NCI-H510A (cell line): ENCODE measurements at places on chromosomes 7 and 10.

DNA sequence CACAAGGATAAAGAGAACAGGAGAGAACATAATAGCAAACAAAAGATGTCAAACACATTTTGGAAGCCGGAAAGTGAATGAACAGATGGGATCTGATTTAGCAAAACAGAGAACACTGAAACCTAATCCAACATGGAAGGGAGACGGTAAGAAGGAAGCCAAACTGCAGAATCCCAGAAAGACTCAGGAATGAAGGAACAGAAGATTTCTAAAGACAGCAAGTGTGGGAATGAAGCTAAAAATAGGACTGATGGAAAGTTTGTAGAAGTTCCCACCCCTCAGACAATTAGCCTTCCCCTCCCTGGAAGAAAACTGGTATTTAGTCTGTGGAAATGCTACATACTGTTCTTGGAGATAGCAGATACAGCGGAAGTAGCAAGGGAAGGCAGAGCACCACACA is 40.8 kb downstream of the SLC16A12 start:
- no peak for DNase-seq

DNA sequence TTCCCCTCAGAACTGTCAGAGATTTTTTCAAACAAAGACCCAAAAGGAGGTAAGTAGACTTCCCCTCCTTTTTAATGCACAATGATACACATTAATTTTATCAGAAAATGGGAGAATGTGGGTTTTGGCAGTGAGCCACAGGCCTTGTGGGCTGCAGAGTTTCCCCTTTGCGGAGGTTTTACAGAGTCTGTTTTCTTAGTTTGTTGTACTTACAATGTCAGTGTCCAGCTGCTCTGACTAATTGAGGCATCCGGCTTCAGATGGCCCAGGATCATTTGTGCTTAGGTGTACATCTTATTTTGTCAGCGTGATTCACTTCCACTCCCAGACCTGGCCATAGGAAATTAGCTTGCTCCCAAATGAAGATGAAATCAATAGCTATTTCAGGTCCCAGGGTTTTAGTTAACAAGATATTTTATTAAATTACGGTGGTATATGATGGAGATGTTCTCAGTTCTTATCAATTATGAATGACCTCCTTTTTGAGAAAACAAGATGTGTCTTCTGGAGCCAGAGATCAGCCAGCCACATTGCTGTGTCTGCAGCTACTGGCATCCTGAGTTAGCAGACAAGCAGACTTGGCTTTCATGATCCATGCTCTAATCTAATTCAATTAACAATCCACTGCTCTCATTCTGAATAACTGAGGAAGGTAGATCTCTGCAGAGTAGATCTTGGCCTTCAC is 1086.6 kb upstream of the SORCS1 start:
- DNase-seq = no peak

- DNase-seq = no peak
These were observed 1214.7 kb downstream of the SORCS3 start for GRCh38 chr10:105855791-105856190.

DNA sequence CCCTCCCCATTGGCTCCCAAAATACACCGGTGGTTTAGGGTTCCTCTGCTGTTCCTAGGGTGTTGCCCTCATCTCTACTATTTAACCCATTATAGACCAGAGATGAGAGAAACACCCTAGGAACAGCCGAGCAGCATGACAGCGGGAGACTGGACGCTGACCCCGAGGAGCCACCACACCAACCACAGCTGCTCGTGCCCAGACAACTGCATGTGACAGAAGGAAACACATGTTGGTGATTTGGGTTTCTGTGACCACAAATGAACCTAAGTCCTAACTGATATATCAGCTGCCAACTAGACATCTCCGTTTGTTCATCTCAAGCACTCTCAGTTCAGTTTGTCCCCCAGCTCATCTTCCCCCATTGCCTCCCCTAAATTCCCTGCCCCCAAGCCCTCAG is 13.4 kb downstream of the CFAP43 start:
- DNase-seq = no peak

DNA sequence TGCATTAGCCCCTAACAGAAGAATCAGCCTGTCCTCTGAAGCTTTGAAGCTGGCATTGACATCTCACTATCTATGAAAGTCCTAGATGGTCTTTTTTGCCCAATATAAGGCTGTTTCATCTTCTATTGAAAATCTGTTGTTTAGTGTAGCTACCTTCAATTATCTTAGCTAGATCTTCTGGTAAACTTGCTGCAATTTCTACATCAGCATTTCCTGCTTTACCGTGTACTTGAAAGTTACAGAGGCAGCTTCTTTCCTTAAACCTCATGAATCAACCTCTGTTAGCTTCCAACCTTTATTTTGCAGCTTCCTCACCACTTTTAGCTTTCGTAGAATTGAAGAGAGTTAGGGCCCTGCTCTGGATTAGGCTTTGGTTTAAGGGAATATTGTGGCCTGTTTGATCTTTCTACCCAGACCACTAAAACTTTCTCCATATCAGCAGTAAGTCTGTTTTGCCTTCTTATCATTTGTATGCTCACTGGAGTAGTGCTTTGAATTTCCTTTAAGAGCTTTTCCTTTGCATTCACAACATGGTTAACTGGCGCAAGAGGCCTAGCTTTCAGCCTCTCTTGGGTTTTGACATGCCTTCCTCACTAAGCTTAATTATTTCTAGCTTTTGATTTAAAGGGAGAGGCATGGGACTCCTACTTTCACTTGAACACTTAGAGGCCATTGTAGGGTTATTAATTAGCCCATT is 32.5 kb downstream of the ARID5B start:
- DNase-seq = no peak

- no peak for DNase-seq
These were observed 40.6 kb downstream of the MPLKIP start for GRCh38 chr7:40093631-40094350.

DNA sequence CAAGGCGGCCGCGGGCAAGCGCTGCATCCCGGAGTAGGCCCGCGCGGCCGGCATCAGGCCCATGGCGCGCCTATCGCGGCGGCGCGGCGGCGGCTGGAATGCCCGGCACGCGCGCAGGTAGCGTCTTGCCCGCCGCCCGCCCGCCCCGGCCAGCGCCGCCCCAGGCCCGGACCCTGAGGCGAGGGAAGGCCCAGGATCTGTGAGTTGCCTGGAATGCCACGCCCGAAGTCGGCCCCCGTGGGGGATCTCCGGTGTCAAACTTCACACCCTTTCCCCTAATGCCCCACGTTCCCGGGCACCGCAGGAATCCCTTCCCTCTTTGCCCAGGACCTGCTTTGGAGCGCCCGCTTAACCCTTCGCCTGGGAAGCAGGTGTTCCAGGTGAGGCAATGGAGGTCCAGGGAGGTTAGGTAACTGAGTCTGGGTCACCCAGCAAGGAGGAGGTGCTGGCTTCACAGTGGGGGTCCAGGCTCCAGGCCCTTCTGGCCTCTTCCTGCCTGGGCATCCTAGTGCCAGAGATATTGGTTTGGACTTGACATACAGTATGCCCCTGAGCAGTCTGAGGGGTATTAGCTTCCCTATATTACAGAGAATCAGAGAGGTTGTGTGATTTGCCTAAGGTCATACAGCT is 138.1 kb downstream of the ARHGAP22 start:
- no peak for DNase-seq
